ENCODE measurements at places on chromosomes 3 and 15.

DNA sequence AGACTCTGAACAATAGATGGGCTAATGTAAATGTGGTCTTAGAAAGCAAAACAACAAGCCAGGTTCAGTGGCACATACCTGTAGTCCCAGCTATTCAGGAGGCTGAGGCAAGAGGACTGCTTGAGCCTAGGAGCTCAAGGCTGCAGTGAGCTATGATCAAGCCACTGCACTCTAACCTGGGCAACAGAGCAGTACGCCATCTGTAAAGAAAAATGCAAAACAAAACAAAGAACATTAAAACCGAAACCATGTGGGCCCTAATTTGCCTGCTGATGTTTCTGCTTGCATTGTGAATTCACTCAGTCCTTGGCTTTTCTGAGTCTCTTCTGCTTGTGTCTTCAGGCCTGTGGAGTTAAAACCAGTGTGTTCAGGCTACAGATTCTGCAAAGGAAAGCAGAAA lies 56.7 kb downstream of the CCNL1 start:
- H3K4me3 ChIP-seq, result no peak overlapping the region
- no peak for DNase-seq
- no peaks in the 10 kb centered on the region for H3K36me3 ChIP-seq
- no peak overlapping the region for H3K27ac ChIP-seq

DNA sequence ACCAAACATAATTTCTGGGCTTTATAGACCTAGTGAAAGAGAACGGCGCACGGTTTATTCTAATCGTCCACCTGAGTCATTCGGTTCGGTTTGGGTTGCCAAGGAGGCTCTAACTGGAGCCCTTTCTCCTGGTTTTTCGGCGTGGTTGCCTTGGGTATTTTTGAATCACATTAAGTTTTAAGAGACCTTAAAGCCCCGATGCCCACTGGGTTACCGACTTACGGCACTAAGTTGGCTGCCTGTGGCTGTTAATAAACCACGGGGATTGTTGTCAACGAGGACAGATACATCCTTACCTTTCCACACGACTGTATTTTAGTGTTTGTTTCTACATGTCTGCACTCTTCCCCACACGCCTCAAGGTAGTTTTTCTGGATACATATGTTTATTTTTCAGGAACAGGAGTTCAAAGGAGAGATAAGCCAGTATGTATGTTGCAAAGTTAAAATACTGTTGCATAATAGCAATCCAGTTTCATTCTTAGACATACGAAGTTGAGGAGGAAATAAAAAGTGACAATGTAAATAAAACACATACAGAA lies 1.2 kb upstream of the ANP32A start:
- H3K4me1 ChIP-seq, result peaks cover 1% of the 10 kb centered on the region
- peaks cover 17% of the 10 kb centered on the region for H3K27me3 ChIP-seq
- peak overlapping the region; percentile 72 for H3K4me3 ChIP-seq

GRCh38 chr3:191300422-191300821 lies 28.8 kb upstream of the CCDC50 start:
- no peak overlapping the region for H3K27ac ChIP-seq
- no peaks in the 10 kb centered on the region for H3K27me3 ChIP-seq
- no peaks in the 10 kb centered on the region for H3K4me1 ChIP-seq
- no peak for DNase-seq

DNA sequence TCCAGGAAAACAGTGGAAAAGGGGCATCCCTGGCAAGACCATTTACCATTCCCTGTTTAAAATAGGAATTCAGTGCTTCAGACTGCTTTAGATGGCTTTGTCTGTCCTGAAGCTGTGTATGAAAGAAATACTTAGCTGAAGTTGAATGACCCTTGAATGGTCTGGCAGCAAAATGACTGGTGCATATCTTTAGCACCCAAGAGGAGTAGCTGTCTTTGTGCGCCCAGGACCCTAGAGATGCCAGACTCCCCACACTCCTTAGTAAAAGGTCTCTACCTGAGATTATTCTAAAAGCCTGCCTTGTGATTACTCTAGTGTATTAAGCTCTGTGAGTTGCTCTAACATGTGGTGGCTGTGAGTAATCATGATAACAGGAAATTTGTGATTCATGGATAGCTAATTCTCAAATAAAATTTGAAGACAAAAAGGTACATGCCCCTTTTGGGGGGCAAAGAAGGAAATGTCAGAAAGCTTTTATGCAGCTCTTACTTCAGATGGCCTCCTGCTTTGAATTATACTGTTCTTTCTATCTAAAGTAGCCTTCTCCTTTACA lies 3.2 kb downstream of the MAPKBP1 start:
- H3K27ac ChIP-seq, result no peak overlapping the region
- no peaks in the 10 kb centered on the region for H3K36me3 ChIP-seq
- H3K27me3 ChIP-seq, result no peaks in the 10 kb centered on the region
- H3K4me3 ChIP-seq, result no peak overlapping the region
- no peak for DNase-seq

DNA sequence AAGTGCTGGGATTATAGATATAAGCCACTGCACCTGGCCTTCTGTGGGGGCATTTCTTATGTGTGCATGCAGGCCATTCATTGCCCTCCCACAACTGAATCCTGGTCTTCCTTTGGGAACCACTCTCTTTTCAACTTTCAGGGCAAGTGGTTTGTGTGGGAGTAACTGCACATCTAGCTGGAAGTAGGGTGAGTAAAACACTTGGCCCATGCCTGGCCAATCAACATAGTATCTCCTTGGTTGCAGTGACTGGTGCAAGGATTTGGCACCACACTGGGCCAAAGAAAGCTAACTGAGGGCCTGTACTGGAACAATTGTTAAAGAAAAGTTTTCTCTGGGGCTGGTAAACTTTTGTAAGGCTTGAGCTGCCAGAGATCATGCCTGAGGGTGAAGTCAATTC lies 189.2 kb upstream of the FEZF2 start:
- no peak overlapping the region for H3K27ac ChIP-seq
- no peaks in the 10 kb centered on the region for H3K4me1 ChIP-seq
- no peaks in the 10 kb centered on the region for H3K36me3 ChIP-seq
- DNase-seq, result no peak
- no peaks in the 10 kb centered on the region for H3K27me3 ChIP-seq
- H3K4me3 ChIP-seq, result no peak overlapping the region

GRCh38 chr15:83973816-83974215 lies 261.8 kb upstream of the GOLGA6L4 start:
- H3K4me1 ChIP-seq, result no peaks in the 10 kb centered on the region
- no peak overlapping the region for H3K27ac ChIP-seq
- no peaks in the 10 kb centered on the region for H3K36me3 ChIP-seq
- no peak overlapping the region for H3K4me3 ChIP-seq
- no peaks in the 10 kb centered on the region for H3K27me3 ChIP-seq

DNA sequence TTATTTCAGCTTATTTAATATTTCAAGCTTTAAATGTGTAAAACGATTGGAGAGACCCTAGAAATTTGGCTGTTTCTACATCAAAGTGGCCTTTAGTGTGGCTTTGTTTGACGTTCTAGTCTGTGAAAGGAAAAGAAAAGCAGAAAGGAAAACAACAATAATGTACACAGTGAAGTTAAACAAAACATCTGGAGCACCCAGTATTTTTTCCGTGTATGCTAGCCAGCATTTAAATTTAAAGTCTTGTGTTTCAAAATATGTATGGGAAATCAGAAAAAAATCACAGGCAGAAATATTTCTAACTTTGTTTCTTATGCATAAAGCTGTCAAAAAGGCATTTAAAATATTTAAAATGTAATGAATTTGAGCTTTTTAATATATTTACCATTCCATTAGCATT lies 218.1 kb downstream of the NAALADL2 start:
- H3K27ac ChIP-seq, result no peak overlapping the region
- H3K4me1 ChIP-seq, result no peaks in the 10 kb centered on the region
- H3K4me3 ChIP-seq, result no peak overlapping the region
- DNase-seq, result no peak
- H3K27me3 ChIP-seq, result no peaks in the 10 kb centered on the region

DNA sequence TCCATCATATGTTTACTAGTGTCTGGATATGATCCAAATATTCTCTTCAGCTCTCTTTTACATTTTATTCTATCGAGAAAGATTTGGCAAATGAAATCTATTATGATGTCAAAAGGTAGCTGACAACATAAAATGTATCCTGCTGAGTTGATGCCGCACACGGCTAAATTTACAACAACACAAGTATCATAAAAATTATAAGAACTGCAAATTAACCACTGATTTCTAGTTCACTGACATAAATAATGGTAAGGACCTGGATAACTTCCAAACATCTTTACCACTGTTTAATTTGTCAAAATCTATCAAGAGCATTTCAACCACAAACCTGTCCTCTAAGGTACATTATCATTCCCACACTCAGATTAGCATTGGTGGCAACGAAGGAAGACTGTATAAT lies 244.5 kb downstream of the FOXP1 start:
- no peaks in the 10 kb centered on the region for H3K27me3 ChIP-seq
- no peak overlapping the region for H3K4me3 ChIP-seq
- no peaks in the 10 kb centered on the region for H3K4me1 ChIP-seq
- no peak overlapping the region for H3K27ac ChIP-seq
